ENCODE measurements at places on chromosomes 1 and 21.

DNA sequence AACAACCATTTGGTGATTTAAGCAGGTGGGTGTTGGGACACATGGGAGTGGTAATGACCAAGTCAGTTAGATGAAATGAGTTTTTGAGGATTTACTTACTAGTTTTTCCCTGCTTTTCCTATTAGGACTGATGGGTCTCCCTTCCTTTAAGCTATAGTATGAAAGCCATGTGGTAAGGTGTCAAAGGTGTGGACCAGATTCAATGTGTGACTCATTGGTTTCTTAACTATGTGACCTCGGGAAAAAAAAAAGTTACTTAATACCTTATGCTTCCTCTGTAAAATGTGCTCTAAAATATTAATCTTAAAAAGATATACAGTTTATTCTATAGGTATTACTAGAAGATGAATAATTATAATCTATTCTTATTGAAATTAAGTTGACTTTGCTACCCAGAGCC, 93.7 kb downstream of the DUSP10 start:
- no peak for ATAC-seq

DNA sequence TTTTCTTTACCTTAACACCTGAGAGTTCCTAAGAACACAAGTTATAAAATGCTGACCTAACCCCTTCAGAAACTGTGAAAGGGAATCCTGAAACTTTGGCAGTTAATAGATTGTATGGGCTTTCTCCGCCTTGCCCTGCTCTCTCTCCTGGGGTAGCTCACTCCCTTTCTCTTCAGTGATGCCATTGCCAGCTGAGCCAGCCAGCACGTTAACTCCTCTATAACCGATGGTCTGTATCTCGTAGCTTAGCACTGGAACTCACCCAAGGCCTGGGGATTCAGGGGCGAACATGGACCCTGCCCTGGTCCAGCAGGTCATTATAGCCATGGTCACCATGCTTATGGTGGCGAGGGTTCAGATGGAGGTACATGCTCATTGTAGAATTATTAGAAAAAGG, 40.7 kb downstream of the TRAPPC10 start:
- no peak for ATAC-seq

- no peak for ATAC-seq
Observed at GRCh38 chr1:102861247-102861646, 247.1 kb downstream of the COL11A1 start.

GRCh38 chr1:25651036-25651640, 34.5 kb downstream of the MAN1C1 start:
- no peak for ATAC-seq

DNA sequence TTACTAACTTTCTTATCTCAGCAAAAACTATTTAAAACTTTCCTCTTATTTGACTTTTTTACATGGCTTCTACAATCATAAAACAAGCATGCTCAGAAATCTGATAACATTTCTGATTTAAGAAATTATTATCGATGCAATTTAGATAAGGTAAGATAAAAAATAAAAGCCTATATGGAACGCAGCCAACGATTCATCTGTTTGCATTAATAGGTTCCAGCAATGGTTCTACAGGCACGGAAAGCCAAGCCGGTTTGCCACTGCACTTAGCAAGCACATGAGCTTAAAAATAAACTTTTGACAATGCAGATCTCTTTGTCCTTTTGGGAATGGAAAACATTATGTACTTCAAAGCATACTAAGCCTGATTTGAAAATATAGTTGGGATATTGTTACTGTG, 77.5 kb upstream of the KCNK2 start:
- no peak for ATAC-seq

- ATAC-seq, result no peak
Observed at GRCh38 chr1:183892351-183892793, 87.5 kb downstream of the RGL1 start.

DNA sequence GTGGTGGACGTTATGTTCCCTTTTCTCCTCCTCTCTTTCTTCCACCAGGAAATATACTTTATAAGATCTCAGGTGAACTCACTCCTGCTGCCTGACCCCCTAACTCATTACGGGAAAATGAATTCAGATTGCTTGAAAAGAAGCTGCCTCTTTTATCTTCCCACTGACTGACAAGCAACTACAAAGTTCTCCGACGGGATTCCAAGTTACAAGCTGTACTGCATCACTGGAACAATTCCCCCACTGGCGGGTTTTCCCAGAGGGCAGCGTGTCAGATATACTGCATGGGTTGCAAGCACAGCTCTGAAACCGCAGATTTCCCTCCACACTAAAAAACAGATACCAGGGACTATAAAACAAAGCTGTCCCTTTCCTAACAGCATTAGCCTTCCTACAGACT, 390.6 kb downstream of the KCTD3 start:
- no peak for ATAC-seq

- no peak for ATAC-seq
Observed at GRCh38 chr1:235450886-235451483, 53.3 kb downstream of the B3GALNT2 start.

GRCh38 chr1:36740446-36740845, 257.7 kb upstream of the CSF3R start:
- ATAC-seq, result no peak

GRCh38 chr1:121471523-121471922, 286.7 kb downstream of the SRGAP2C start:
- peak; percentile 63 for ATAC-seq

DNA sequence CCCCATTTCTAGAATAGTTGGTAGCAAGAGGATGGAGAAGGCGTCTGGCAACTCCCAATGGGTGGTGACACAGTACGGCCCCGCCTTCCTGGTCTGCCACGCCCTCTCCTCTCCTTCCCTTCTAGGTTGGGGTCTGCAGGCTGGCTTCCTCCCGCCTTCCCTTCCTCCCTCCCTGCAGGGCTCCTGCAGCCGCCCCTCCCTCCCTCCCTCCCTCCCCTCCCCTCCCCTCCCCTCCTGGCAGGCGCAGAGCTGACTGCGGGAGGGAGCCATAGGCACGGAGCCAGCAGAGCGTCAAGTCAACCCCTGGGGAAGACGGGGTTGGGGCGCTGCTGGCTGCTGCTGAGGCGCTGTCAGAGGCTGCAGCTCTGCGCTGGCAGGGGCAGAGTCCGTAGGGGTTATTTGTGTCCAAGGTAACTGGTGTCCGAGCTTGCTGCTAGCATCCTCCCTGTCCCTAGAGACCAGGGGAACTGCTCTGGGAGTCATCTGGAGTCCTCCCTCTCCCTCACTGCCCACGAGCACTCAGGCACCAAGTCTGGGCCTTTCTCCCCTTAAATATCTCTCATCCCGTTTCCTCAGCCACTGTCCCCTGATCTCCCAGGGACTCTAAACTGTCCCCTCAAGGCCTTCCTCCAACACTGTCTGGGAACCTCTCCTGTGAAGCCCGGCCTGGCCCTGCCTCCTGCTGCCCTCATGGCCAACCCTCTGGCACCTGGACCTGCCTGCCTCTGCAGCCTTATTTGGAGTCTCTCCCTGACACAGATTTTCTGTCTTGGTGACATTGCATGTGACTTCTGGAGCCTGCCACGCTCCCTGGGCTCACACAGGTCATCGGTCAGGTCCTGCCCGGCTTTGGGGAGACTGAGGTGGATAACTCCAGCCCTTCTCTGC, 57.4 kb upstream of the ACOT11 start:
- ATAC-seq, result no peak

GRCh38 chr1:214331180-214331579, 50.2 kb downstream of the SMYD2 start:
- ATAC-seq, result no peak

DNA sequence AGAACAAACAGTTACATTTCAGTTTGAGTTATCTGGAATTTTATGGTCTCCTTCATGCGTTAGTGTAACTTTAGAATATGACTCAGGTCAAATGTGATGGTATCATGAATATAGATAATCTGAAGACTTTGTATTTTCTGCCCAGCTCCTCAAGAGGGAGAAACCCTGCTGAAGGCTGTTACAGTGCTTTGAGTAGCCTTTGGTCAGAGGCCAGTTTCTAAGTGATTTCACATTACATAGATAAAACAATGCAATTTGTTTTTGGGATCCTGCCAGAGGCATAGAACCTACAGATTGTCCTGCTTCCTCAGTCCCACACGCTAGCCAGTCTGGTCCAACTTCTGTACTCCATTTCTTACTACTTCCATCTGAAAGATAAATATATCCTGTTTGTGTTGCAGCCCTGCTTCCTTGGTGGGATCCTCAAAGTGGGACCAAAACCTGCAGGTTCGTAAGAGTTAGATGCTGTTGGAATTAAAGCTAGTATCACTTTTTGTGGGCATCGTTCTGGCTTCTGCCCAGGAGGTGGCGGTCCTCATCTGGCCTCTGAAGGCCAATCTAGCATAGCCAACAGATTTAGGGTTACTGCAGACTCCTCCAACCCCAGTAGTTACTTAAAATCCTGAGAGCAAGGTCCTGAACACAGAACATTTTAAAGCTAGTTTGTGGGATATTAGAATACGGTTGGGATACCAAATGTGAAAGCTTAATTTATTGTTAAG, 645.8 kb upstream of the USP24 start:
- no peak for ATAC-seq

- peak; percentile 39 for ATAC-seq
Observed at GRCh38 chr1:31944205-31945089, 6.3 kb upstream of the PTP4A2 start.

DNA sequence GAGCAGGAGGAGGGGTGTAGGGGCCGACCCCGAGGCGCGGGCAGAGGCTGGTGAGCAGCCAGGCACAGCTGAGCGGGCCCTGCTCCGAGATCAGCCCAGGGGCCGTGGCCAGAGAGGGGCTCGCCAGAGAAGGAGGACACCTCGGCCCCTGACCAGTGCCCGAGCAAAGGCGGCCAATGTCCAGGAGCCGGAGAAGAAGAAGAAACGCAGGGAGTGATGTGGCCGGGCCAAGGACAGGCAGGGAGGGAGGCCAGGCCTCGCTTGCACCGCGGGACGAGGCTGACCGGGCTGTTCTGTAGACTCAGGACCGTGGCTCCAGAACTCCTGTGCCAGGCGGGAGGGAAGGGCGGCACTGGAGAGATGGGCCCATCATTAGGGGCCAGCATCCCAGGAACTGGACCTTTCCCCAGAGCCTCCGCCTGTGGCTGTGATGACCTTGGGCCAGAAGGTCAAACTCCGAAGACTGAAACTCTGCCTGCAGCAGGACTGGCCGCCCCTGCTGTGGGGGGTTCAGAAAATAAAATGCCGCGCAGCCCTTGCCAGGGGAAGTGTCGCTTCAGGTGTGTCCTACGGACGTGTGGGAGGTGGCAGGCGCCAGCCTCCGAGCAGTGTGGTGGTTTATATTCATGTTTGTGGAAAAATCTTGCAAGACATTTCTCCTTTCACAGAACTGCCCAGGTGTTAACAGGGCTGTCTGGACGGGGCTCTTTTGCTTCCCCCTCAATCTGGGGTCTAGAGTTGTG, 14.4 kb downstream of the RRP1 start:
- no peak for ATAC-seq

DNA sequence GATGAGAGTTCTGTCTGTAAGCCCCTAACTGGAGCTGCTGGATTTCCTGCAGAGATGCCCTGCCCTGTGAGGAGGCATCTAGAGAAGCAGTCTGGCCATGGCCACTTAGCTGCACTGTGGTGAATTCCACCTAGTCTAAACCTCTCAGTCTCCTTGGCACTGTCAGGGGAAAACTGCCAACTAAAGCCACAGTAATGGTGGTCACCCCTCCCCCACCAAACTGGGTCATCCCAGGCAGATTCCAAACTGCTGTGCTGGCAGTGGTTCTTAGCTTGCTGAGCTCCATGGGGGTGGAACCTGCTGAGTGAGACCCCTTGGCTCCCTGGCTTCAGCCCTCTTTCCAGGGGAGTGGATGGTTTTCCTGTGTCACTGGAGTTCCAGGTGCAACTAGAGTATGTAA, 740.6 kb downstream of the RWDD3 start:
- no peak for ATAC-seq

DNA sequence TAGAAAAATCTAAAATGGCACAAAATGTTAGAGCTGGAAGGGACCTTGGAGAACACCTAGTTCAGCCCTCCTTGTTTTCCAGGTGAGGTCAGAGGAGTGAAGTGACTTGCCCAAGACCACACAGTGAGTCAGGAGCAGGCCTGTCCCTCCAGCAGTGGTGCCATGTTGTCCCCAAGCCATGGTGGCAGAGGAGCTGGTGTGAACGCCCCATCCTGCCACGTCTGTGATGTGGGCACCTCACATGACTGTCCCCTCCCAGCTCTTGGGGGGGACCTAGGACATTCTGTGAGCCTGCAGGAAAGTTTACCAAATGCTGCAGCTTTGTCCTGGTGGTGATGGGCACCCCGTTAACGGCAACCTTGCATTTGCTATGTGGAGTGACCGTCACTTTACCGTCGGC, 66.2 kb downstream of the SCCPDH start:
- ATAC-seq, result no peak

GRCh38 chr21:43792406-43792805, 3.0 kb downstream of the RRP1 start:
- no peak for ATAC-seq

DNA sequence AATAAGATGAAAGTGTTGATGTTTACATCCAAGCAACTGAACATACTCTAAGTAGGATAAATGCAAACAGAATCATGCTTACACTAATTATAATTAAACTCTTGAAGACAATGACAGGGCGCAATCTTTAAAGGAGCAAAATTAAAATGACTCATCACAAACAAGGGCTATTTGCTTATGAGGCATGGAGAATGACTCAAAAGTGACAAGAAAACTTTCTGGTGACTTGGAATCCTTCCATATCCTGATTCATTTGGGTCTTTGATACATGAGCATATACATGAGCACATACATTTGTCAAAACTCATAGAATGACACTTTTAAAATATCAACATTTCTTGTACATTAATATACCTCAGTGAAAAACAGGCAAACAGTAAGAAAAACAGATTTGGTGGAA, 1632.3 kb downstream of the KCNT2 start:
- no peak for ATAC-seq

DNA sequence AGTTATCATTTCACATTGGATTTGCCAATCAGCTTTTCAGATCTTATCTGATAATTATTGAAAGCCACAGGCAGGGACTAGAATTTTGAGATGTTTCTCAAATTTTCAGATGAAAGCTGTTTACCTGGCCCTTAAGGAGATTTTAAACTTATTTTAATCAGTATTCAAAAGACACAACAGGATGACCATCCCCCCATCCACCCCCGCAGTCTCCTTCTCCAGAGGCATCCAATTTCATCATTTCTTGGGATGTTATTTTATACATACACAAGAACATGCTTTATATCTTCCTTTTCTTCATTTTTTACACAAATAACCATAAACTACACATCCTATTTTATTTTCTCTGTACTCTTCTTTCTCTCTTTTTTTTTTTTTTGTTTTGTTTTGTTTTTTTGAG, 470.9 kb downstream of the SMYD3 start:
- no peak for ATAC-seq
